ENCODE measurements at places on chromosomes 11 and 22.

DNA sequence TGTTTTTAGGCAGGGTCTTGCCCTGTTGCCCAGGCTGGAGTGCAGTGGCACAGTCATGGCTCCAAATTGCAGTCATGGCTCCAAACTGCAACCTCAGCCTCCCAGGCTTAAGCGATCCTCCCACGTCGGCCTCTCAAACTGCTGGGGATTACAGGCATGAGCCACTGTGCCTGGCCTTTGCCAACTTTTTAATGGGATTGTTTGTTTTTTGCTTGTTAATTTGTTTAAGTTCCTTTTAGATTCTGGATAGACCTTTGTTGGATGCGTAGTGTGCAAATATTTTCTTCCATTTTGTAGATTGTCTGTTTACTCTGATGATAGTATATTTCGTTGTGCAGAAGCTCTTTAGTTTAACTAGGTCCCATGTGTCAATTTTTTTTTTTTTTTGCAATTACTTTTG is 10.0 kb upstream of the SCGB1D1 start:
- no peak for DNase-seq

GRCh38 chr22:40739721-40740120 is 60.4 kb downstream of the MCHR1 start:
- no peak for DNase-seq

GRCh38 chr11:36417154-36417553 is 92.9 kb downstream of the TRAF6 start:
- no peak for DNase-seq

DNA sequence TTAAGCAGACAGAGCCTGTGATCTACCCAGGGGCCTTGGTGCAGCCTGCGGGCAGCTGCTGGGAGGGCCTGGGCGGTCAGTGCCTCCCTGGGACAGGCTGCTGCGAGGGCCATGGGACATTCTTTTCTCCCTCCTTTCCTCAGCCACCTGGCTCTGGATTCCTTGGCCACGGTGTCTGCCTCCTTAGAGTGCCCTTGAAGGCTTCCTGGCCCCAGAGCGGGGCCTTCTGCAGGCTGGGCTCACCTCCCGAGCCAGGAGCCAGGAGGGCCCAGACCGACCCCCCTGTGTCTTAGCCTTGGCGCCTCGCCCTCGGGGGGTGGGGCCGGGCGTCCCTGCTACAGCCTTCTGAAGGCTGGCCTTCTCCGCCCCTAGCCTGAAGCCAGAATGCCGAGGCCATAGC is 231.2 kb downstream of the TBC1D22A start:
- no peak for DNase-seq

DNA sequence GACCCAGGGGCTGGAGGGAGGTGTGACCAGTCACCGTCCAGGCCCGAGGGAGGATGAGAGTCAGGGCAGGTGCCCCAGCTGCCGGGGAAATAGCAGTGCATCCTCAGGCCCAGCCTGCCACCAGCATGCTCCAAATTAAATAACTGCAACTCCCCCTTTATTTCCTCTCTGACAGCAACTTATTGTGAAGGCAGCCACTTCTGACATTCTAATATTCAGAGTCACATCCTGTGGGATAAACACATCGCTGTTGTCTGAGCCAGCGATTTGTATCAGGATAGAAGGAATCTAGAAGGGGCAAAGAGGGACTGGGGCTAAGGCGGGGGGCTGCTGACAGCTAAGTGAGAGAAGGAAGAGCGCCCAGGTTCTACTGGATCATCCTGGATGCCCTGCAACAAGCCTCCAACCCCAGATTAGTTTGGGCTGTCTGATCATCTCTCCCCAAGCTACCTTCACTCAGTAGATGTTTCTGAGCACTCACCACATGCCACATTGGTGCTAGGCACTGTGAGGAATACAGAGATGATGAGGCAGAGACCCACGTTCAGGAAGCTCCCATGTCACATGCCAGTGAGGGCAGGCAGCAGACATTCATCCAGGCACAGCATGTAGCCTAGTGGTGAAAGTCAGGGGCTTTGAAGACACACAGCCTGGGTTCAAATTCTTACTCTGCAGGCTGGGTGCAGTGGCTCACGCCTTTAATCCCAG is 214.1 kb downstream of the BUD13 start:
- peak; percentile 13 for DNase-seq

- no peak for DNase-seq
These were observed 98.9 kb downstream of the ARHGAP20 start for GRCh38 chr11:110613197-110613918.

- DNase-seq = no peak
These were observed at the start of gene PRAME for GRCh38 chr22:22558972-22559603. Gene PRAME (minus strand): TSS chr22:22559265. CDS start chr22:22556832, 2,433 bp downstream.

- no peak for DNase-seq
These were observed 151.8 kb upstream of the CCDC90B start for GRCh38 chr11:83437939-83438338.

DNA sequence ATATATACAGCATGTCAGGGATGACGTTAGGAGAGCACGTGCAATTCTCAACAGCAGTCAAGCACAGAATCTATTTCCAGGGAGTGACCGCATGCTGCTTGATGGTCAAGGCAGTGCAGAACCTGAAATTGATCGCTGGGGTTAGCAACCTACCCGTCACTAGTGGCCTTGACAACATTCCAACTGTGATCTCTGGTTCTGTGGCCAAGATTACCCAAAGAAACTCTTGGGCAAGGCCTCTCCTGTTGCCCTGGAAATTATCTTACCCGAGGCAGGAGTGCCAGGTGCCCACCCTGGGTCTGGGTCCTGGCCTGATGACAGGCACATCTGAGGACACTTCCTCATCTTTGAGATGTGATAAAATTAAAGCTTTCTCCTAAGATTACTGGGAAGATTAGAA is 2.2 kb downstream of the TM7SF2 start:
- DNase-seq = no peak

DNA sequence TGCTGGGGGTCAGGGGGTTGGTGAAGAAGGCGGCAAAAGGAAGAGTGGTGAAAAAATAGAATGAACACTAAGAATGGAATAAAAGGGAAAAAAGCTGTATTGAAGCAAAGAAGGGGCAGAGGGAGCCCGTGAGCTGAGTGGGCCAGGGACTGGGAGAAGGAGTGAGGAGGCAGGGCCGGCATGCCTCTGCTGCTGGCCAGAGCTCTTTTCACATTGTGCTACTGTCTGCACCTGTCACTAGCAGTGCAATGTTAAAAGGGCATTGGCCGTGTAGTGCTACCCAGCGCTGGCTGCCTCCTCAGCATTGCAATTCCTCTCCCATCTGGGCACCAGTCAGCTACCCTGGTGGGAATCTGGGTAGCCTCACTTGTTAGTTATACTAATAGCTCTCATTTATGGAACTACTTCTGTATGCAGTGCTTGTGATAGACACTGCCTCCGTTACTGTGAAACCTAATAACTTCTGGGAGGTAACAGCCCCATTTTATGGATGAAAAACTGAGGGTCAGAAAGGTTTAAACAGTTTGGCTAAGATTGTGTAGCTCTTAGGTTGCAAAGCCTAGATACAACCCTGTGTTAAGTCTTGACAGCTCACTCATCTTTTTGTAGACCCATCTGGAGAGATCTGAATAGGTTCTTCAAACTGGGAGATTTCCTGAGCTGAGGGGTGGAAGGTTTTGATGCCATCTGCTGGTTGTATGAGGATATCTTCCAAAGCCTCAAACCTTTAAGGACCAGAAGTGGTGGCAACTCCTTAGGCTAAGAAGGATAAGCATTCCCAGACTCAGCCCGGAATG is 8.5 kb downstream of the YPEL4 start:
- DNase-seq = peak; percentile 62

DNA sequence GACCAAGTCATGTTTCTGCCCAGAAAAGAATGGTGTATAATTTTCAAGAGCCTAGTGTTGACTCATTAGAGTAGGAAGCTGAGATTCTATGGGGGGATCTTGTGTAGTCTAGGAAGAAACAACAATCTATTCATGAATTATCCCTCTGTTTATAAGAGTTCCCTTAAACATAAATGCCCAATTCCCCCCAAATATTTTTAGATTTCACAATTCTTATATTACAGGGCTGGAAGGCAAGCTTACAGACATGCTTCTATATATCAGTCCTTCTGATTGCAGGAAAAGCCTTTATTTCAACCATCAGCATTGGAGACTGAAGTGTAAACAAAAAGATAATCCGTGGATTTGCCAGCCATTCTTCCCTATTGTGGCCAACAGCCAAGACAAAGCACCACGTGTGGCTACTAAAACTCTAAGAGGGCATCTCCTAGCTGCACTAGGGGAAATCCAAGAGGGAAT is 71.4 kb downstream of the NAT10 start:
- DNase-seq = no peak

GRCh38 chr11:119258180-119258579 is 52.0 kb downstream of the CBL start:
- DNase-seq = no peak

- DNase-seq = no peak
These were observed 16.8 kb downstream of the FZD4 start for GRCh38 chr11:86938203-86938899.

DNA sequence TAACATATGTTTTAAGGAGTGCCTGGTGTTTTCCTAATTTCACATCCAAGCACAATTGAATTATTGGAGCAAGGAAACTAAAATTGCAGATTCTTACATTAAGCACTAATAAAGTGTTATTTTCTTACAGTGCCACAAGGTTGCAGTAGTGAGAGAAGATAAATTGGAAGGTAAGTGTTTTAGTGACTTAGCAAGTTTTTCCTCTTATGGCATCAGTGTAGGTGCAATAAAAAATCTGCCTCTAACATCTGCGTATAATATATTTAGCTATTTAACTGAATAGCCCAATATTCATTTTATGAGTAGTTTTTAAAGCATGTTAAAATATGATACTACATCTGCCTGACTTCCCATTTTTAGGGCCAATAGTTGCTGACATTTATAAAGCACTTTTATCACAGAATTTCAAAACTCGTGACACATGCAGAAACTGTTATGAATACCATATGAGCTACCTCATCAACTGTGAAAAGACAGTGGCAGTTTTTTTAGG is 19.0 kb downstream of the POLD3 start:
- DNase-seq = peak; percentile 75

DNA sequence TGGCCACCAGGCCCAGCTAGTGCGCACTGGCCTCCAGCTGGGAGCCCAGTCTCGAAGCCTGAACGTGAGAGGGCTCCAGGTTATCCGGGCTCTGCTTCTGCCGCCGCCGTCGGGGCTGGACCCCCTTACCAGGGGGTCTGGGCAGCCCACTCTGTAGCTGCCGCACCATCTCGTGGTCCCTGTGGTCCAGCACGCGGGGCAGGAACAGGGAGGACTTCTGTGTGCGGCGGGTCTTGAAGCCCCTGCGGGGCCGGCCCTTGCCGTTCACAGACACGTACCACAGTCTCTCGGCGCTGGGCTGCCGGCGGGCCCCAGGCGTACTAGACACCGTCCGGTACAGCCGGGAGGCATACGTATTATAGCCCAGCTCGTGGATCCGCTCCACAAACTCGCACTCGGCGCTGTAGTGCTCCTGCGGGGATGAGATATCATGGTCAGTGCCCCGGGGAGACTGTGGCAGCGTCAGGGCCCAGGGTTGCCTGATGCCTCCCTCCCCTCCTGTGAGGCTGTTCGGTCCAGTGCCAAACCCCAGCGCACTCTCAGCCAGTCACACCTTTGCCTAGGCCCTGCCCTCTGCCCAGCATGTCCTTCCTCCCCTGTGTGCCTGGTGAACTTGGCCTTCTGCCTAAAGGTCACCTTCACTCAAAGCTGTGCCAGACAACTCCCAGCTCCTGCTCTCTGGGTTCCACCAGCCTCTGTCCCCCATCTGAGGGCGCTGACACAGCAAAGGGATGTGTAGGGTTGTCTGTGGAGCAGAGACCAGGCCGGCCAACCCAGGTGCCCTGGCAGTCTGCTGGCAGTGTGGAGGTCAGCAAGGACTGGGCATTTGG is 8.7 kb downstream of the FGF3 start:
- no peak for DNase-seq

DNA sequence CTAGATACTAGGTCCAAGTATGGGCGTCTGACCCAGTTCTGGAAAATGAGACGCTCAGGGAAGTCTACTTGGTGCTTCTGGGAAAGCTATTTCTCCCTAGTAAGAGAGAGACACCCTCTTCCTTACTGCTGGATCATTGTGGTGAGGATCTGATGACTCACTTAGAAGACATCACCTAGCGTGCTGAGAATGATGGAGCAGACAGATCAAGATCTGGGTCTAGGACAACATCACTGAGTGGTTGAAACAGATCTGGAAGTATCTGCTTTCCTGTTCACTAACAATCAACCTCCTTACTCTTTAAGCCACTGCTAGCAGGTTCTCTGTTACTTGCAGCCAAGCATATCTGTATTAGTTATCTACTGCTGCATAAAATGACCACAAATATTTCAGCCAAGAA is 38.3 kb upstream of the HMGXB4 start:
- DNase-seq = peak; percentile 35

DNA sequence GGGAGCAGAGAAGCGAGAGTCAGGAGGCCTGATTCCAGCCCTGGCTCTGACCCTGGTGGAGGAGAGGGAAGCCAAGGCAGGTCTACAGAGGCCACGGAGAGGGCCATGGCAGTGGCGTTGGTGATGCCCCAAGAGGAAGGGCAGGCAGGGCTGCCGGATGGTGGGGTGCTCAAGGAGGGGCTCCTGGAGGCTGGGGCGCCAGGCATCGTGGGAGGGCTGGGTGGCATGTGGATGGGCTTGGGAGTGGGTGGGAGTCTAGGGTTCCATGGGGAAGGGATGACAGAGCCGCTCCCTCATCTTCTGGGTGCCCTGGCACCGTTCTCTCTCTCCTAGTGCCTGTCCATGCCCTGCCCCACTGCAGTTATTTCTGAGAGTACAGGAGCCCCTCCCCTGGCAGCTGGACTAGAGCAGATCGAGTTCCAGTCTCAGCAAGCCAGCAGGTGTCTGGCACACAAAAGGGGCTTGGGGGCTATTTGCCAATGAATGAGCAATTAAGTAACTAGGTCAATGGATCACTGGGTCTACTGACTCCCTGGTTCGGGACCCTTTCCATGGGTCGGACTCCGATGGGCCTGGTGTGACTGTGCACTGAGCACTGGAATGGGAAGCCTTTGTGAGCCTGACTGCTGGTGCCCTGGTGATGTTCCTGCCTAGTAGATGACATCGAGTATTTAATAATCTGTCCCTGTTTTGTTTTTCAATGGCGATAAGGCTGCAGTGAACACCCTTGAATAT is 570.0 kb downstream of the TBC1D22A start:
- DNase-seq = no peak

DNA sequence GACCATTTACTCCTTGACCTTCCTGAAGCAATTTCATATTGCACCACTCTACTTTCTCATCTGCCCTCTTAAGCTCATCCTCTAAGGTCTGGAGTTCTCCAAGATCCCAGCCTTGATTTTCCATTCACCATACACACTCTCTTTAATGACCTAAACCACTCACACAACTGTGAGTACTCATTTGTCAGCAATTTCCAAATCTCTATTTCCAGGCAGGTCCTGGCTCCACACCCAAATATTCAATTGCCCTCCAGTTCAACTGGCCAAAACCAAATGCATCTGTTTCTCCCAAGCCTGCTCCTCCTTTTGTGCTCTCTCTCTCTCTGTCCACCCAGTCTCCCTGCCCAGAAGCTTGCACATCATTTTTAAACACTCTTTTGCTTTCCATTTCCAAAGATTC is 39.6 kb downstream of the NEU3 start:
- no peak for DNase-seq

Data from astrocyte of the spinal cord (primary cell).